Naive thymus-derived CD8-positive, alpha-beta T cell (primary cell): ENCODE measurements at places on chromosomes 12 and 14. TPM values are rescaled to one million over a fixed set of nuclear protein-coding genes. Genes with fewer than 3 reads are reported as not detected.

CYP27B1 gene
- total RNA-seq: 1.4 TPM

STAB2 gene
- total RNA-seq: not detected

RIPK3 gene
- 35.8 TPM for total RNA-seq

CLEC1A gene
- total RNA-seq: not detected

AKAP3 gene
- total RNA-seq: 5.9 TPM

TSHR gene
- not detected for total RNA-seq

RPS6KA5 gene
- total RNA-seq: 23.2 TPM

DLK1 gene
- not detected for total RNA-seq

PLEKHA5 gene
- 2.2 TPM for total RNA-seq

GCH1 gene
- total RNA-seq: 22.3 TPM

P2RX7 gene
- total RNA-seq: 4.5 TPM

PDZRN4 gene
- total RNA-seq: not detected

RD3L gene
- total RNA-seq: not detected

SMOC1 gene
- total RNA-seq: not detected

GALNT6 gene
- total RNA-seq: 1.5 TPM

MYH7 gene
- not detected for total RNA-seq

GLI1 gene
- total RNA-seq: 2.7 TPM
